CD4-positive, alpha-beta memory T cell (primary cell): ENCODE measurements at places on chromosomes 4 and X. TPM values are rescaled to one million over a fixed set of nuclear protein-coding genes. Genes with fewer than 3 reads are reported as not detected.

GRCh38 chr4:14117575-14118238 lies 490.2 kb upstream of the BOD1L1 start:
- DNase-seq = no peak
- H3K4me1 ChIP-seq = no peaks in the 10 kb centered on the region
- no peaks in the 10 kb centered on the region for H3K27me3 ChIP-seq
- H3K27ac ChIP-seq = no peak overlapping the region
- H3K4me3 ChIP-seq = no peak overlapping the region

- H3K27ac ChIP-seq = no peak overlapping the region
- H3K27me3 ChIP-seq = no peaks in the 10 kb centered on the region
These were observed 199.4 kb upstream of the CENPE start for GRCh38 chr4:103397541-103397940.

DNA sequence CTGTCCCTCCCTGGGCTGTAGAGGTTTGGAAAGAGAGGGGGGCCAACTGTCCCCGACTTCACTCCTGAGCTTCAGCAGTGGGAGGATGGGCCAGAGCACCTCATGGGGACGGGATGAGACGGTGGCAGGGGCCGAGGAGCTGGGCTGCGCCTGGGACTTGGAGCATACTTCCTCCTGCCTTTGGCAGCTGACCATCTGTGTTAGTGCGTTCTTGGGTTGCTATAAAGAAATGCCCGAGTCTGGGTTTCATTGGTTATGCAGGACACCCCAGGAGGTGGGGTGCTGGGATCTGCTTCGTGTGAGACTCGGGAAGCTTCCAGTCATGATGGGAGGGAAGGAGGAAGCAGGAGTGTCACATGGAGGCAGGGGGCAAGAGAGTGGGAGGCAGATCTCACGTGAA lies 7.4 kb downstream of the PSAPL1 start:
- no peak overlapping the region for H3K4me3 ChIP-seq
- H3K4me1 ChIP-seq = no peaks in the 10 kb centered on the region
- no peak overlapping the region for H3K27ac ChIP-seq
- H3K27me3 ChIP-seq = no peaks in the 10 kb centered on the region

- no peak overlapping the region for H3K27ac ChIP-seq
- H3K4me3 ChIP-seq = no peak overlapping the region
- no peak for DNase-seq
- no peaks in the 10 kb centered on the region for H3K4me1 ChIP-seq
These were observed 26.2 kb upstream of the GPR173 start for GRCh38 chrX:53022381-53022780.

DNA sequence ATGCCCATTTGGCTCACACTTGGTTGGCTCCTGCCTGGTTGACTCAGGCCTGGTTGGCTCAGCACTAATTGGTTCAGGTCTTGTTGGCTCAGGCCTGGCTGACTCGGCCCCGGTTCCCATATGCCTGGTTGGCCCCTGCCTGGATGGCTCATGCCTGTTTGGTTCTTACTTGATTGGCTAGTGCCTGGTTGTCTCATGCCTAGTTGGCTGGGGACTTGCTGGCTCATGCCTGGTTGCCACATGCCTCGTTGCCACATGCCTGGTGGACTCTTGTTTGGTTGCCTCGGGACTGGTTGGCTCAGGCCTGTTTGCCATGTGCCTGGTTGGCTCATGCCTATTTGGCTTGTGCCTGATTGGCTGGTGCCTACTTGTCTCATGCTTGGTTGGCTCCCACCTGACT lies 103.7 kb downstream of the APOOL start:
- no peak overlapping the region for H3K4me3 ChIP-seq
- no peaks in the 10 kb centered on the region for H3K36me3 ChIP-seq
- no peak for DNase-seq
- H3K4me1 ChIP-seq = no peaks in the 10 kb centered on the region
- no peak overlapping the region for H3K27ac ChIP-seq

GRCh38 chr4:42310358-42310757 lies 86.9 kb upstream of the SHISA3 start:
- no peaks in the 10 kb centered on the region for H3K4me1 ChIP-seq
- no peak overlapping the region for H3K27ac ChIP-seq
- no peak overlapping the region for H3K4me3 ChIP-seq
- no peaks in the 10 kb centered on the region for H3K27me3 ChIP-seq
- no peak for DNase-seq

DNA sequence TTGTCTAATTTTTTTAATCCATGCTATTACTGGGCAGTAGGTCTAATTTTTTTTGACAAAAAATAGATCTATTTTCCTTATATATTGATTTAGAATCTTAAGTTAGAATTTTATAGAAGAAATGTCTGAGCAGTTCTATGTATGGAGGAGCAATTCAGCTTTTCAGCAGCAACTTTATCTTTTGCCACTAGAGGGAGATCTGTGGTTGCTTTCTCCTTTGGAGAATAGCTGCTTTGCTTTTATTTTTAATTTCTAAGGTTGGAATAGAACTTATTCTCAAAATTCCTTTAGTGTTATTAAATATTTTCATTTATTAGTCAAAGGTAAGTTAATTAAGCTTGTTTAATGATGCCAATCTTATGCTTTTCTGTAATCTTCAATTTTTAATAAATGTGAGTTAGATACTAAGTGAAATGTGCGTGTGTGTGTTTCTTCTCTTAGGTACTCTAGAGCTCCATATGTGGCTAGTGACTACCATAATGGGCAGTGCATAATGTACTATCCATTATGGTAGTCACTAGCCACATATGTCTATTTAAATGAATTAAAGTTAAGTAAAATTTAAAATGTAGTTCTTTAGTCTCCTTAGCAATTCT lies 29.3 kb downstream of the FAM199X start:
- peak; percentile 30 for DNase-seq
- H3K4me1 ChIP-seq = no peaks in the 10 kb centered on the region
- no peak overlapping the region for H3K4me3 ChIP-seq
- peaks cover 4% of the 10 kb centered on the region for H3K36me3 ChIP-seq

GRCh38 chr4:31051565-31051964 lies 331.4 kb downstream of the PCDH7 start:
- no peak overlapping the region for H3K4me3 ChIP-seq
- no peaks in the 10 kb centered on the region for H3K36me3 ChIP-seq
- H3K27me3 ChIP-seq = no peaks in the 10 kb centered on the region
- no peak overlapping the region for H3K27ac ChIP-seq
- DNase-seq = no peak

- peaks cover 23% of the 10 kb centered on the region for H3K4me1 ChIP-seq
- no peak overlapping the region for H3K27ac ChIP-seq
- no peaks in the 10 kb centered on the region for H3K36me3 ChIP-seq
- H3K4me3 ChIP-seq = no peak overlapping the region
- DNase-seq = no peak
These were observed 4.4 kb upstream of the PRDX4 start for GRCh38 chrX:23662853-23663252.

DNA sequence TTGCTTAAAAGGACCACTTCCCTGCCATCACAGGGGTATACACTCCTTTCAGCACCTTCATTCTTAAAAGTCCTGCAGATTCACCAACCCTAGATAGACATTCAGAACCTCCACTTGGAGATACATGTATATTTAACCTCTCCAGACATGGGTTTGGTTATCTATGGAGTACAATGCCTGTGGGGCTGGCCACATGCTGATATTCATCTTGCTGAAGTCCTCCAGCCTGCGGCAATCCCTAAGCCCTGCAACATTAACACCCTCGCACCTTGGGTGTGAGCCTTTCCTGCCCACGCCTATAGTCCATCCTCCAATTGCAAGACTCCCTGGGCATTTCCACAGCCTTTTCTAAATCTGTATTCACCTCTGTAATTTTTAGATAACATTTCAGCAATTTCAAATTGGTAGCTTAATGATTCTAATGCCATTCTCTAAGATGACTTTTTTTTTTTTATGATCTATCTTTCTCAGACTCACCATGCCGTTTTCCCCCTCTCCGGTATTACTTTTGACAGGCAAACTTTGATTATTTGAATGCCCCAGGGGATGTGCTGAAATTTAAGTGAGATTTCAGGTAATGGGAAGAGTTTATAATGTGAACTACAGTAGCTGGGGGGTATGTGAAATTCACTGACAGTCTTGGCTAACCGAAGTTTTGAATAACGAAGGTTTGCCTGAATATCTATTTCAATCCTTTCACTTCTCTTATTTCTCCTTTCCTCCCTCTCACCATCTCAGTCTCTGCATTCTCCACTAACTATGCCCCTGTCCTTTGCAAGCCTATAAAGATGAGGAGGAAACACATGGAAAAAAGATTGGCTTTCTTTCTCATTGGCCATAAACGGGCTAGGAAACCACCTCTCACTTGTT lies 24.1 kb downstream of the CCDC149 start:
- no peak overlapping the region for H3K27ac ChIP-seq
- no peak for DNase-seq
- no peaks in the 10 kb centered on the region for H3K36me3 ChIP-seq
- no peak overlapping the region for H3K4me3 ChIP-seq
- no peaks in the 10 kb centered on the region for H3K27me3 ChIP-seq

DNA sequence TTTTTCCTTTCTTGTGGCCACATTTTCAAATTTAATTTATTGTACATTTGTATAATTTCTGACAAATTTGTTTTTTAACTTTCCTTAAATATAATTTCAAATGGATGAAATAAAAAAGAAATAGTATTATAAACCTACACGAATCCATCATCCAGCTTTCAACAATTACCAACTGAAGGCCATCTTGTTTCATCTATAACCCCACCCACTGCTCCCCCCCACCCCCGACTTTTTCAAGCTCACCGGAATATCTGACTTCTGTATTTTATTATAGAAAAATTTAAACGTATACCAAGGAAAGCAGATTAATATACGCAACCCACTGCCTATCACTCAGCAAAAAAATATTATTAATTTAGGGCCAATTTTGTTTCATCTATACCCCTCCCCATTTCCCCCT lies 1.1 kb downstream of the MORF4L2 start:
- no peaks in the 10 kb centered on the region for H3K27me3 ChIP-seq
- H3K4me1 ChIP-seq = peaks cover 21% of the 10 kb centered on the region
- peak overlapping the region; percentile 85 for H3K27ac ChIP-seq
- H3K4me3 ChIP-seq = no peak overlapping the region
- H3K36me3 ChIP-seq = peaks cover 10% of the 10 kb centered on the region

- H3K36me3 ChIP-seq = no peaks in the 10 kb centered on the region
- H3K27ac ChIP-seq = no peak overlapping the region
- H3K4me1 ChIP-seq = no peaks in the 10 kb centered on the region
- no peak overlapping the region for H3K4me3 ChIP-seq
- no peak for DNase-seq
These were observed 174.8 kb upstream of the NPY2R start for GRCh38 chr4:155033604-155034003.

DNA sequence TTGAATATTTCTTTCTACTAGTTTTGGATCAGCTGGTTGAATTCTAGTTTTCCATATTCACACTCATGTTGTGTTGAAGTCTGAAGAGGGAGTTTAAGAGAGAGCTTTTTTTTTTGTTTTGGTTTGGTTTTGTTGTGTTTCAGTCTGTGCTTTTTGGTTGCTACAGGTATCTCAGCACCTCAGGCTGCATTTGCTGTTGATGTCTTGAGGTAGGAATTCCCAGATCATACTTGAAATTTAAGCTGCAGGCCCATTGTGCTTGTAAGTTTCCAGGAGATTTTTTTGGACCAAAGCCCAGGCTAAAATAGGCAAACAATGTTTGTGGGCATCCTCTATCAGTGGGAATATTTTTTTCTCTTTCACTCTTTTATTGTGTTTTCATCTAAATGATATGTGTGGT lies 190.2 kb upstream of the AGA start:
- H3K4me1 ChIP-seq = no peaks in the 10 kb centered on the region
- DNase-seq = no peak
- no peak overlapping the region for H3K27ac ChIP-seq
- no peaks in the 10 kb centered on the region for H3K36me3 ChIP-seq
- H3K27me3 ChIP-seq = no peaks in the 10 kb centered on the region

DNA sequence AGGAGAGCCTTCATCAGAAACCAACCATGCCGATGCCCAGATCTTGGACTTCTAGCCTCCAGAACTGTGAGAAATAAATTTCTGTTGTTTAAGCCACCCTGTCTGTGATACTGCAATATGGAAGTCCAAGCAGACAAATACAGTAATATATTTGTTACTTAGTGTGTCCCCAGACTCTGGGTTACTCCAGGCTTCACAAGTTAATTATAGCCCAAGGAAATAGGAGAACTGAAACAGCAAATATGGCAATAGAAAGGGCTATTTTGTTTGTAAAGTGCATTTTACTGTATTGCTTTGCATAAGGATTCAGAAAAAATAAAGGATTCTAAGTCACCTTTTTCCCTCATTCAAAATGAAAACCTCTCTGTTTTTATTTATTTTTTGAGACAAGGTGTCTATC lies 15.7 kb downstream of the TIGD4 start:
- H3K4me1 ChIP-seq = no peaks in the 10 kb centered on the region
- no peak overlapping the region for H3K27ac ChIP-seq
- H3K4me3 ChIP-seq = no peak overlapping the region

DNA sequence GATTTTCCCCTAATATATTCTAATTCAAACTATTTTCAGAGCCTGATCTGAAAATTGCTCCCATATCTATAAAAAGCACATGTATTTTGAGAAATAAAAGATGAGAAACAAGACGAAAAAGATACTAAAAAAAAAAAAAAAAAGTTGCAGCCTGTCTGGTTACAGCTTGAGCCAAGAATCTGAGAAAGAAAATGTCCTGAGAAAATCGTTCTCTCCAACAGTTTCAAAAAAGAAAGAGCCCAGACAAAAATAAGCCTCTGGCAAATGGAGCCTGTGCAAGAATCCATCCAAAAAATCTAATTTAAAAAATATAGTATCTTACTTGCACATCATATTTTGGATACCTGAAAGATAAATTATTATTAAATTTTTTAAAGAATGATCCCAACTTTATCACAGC lies 163.0 kb upstream of the TBL1X start:
- H3K36me3 ChIP-seq = no peaks in the 10 kb centered on the region
- H3K27ac ChIP-seq = no peak overlapping the region
- no peaks in the 10 kb centered on the region for H3K27me3 ChIP-seq
- no peak for DNase-seq
- no peaks in the 10 kb centered on the region for H3K4me1 ChIP-seq

GRCh38 chr4:57075367-57075766 lies 34.8 kb downstream of the IGFBP7 start:
- H3K4me3 ChIP-seq = no peak overlapping the region
- no peak overlapping the region for H3K27ac ChIP-seq
- no peaks in the 10 kb centered on the region for H3K4me1 ChIP-seq
- no peak for DNase-seq

GRCh38 chrX:126124721-126125120 lies 41.4 kb downstream of the DCAF12L2 start:
- no peak for DNase-seq
- H3K36me3 ChIP-seq = no peaks in the 10 kb centered on the region
- H3K27ac ChIP-seq = no peak overlapping the region
- H3K4me1 ChIP-seq = no peaks in the 10 kb centered on the region

Gene TNIP3
- 0.55 TPM for total RNA-seq

Gene CITED1
- not detected for total RNA-seq

Gene KLHL4
- not detected for total RNA-seq

Gene DTHD1
- total RNA-seq = 1.4 TPM

Gene SLC34A2
- not detected for total RNA-seq
